ENCODE measurements at places on chromosomes 3 and 15.

DNA sequence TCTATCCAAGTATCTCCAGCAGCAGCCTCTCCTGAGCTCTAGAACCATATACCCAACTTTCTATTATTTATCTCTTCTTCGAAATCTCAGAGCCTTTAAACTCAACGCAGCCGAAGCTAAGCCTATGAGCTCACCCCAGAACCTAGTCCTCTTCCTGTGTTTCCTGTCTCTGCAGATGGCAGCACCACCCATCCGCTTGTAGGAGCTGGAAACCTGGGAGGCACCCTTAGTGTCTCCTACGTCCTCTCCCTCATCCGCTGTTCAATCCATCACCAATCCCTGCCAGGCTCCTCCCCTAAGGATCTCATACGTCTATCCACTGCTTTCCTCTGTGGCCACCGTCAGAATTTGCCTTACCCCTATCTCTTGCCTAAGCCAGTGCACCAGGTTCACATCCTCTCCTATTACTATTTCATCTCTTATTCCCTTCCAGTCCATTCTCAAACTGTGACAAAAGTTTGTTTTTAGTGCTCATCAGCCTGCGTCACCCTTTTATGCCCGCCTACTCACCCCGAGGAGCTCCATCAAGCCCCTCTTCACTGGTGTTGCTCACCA, 9.6 kb downstream of the VGLL4 start:
- no peak for DNase-seq

- DNase-seq, result peak; percentile 31
Measured at GRCh38 chr15:66763186-66764071, 61.4 kb downstream of the SMAD6 start.

DNA sequence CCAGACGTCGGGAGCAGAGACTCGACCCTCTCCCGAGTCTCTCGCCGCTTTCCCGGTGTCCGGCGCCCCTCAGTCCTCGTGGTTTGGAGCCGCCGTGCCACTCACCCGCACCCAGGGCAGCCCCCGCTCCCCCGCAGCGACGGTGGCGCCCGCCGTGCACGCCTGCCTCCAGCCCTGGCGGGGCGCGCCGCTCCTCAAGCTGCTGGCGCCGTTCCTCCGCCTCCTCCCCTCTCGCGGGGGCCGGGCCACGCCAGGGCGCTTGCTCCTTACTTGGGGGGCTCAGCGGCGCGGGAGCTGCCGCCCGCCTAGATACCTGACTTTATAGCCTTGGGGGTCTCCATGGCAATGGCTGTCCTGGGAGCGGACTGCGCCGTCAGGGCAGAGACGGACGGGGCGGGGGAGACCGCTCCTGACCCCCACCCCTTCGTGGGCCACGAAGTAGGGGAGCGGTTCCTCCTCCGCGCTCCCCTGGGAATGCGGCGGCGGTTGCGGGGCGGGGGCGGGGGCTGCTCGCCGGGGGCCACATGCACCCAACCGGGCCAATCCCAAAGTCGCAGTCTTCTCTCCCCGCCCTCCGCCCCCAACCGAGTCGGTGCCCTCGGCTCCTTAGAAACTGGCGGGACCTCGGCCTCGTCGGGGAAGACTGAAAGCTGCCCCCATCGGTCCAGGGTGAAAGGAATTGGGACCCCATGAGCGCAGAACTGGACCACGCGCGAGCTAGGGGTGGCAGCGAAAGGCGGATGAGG, at the start of gene ANKRD63:
TSS of gene ANKRD63 (minus strand) at position 196 of the 746 bp plus-strand sequence. CDS start 478 bp downstream, outside the sequence.
- no peak for DNase-seq

- no peak for DNase-seq
Measured at GRCh38 chr3:192169332-192169915, 557.9 kb downstream of the FGF12 start.

DNA sequence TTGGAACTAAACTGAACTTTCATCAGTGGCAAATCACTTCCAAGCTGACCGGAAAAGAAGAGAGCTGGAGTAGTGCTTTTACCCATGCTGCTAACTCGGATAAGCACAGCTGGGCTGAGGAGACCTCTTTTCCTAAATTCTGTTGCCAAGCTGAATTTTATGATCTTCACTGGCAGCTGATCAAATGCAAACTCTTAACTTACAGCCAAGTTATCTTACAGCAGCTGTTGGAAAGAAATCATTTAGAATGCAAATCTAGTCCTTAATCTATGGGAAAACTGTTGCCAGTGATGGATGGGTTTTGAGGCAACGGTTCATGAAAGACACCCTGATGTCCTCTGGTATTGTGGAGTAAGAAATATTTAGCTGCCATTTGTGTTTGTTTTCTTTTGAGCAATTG, 216.5 kb downstream of the ZNF385D start:
- no peak for DNase-seq

- peak; percentile 20 for DNase-seq
Measured at GRCh38 chr3:159763602-159764489, 224.8 kb upstream of the IL12A start.

DNA sequence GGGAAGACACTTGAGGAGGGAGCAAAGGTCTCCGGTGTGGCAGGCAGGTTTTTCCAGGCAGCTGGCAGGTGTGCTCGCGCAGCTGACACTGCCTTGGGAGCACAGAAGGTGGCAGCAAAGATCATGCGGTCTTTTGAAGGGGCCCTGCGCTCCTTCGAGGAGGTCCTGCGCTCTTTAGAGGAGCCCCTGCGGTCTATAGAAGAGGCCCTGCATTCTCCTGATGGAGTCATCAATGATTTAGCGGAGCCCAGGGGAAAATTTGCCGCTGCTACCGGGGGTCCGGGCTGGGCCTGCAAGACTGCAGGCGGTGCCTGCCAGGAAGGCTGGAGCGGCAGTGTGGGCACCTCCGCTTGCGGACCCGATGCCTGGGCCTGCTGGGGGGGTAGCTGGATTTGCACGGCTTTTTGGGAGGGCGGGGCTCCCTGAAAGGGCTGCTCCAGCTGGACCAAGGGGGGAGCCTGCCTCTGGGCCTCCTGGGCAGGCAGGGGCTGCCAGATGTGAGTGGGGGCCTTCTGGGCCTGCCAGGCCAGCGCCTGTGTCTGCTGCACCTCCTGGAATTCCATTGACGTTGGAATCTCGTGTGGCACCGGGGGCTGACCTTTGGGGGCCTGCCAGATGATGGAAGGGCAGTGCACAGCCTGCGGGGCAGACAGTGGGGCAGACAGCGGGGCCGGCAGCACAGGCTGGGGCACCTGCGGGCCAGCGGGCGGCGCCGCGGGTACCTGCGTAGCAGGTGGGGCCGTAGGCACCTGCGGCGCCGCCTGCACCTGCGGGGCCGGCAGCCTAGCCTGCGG, 2.1 kb downstream of the MAGEL2 start:
- no peak for DNase-seq

DNA sequence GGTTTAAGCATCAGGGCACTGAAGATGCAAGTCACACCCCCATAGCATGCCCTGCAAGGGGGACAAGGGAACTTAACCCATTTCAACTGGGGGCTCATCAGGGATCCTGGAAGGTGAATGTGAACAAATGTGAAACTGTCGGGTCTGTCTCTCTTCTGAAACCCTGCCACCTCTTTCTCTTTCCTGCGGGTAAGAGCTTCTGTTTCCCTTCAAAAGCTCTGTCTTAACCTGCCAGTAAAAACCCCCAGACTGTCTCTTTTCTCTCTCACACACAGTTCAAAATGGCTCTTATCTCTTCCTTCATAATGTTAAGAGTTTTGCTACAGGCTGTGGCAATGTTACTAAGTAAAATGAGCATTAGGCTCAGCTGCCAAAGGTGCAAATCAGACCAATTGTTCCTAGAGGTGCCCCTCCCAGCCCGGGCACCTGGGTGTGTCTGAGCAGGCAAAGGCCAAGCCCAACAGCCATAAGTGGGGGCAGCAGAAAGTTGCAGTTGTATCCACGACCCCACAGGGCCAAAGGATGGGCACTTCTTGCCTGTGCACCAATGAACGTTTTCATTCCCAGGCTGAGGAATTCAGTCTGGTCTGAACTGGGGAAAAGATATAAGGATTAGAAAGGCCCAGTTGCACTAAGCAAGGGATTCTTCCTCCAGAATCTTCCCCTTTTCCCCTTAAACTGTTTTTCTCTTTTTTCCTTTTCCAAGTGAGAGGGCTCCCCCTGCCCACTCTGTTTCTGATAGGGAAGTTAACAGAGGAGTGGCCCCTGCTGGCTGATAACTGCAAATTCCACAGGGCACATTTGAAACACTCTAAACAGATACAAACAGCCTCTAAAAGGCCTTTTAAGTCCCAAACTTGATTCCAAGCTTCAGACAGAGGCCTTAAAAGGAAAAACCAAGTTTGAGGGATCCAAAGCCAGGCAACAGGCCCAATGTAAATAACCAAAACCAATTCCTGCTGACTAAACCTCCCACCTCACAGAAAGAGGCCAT, 113.8 kb upstream of the EPHA6 start:
- no peak for DNase-seq

- no peak for DNase-seq
Measured at GRCh38 chr3:45889337-45889736, 3.0 kb downstream of the CCR9 start.

DNA sequence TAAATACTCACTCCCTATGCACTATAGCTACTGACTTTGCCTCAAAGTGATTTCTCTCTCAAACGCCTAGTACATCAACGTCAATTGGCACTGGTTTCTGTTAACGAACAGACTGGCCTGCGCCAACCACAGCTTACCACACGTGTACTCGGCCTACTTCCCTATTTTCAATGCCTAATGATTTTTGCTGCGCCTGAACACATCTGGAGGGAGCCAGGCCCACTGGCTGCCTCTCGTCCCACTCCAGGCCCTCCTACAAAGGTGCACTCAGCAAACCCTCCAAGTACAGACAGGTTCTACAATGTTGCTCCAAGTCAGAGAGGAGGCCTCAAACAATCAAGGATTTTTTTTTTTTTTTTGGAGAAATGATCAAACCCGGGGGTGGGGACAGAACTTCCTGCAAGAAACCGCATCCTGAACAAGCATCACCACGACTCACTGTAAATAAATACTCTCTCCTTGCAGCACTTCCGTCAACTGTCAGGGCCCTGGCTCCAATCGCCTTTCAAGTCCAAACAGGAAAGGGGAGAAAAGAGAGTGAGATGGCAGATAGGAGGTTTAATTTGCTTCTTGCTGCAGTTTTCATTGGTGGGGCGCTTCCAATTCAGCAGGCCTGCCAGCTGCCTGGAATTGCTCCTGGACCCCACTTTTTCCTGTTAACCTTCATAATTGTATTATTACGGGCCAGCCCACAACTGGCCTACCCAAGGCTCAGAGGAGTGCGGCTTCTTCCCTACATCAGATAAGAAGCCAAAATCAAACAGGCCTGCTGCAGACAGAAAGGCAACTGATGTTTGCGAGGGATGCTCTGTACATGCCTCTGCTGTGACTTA, 139.3 kb downstream of the FOXP1 start:
- no peak for DNase-seq

GRCh38 chr15:33844186-33844585, 124.1 kb upstream of the CHRM5 start:
- no peak for DNase-seq

- DNase-seq, result peak; percentile 39
Measured at GRCh38 chr3:194070634-194071409, 65.1 kb upstream of the HES1 start.

GRCh38 chr15:94443186-94443585, 211.8 kb downstream of the MCTP2 start:
- no peak for DNase-seq

- DNase-seq, result no peak
Measured at GRCh38 chr15:100680726-100681125, 78.3 kb downstream of the ASB7 start.

- no peak for DNase-seq
Measured at GRCh38 chr15:40845036-40845435, 1.2 kb downstream of the SPINT1 start.

DNA sequence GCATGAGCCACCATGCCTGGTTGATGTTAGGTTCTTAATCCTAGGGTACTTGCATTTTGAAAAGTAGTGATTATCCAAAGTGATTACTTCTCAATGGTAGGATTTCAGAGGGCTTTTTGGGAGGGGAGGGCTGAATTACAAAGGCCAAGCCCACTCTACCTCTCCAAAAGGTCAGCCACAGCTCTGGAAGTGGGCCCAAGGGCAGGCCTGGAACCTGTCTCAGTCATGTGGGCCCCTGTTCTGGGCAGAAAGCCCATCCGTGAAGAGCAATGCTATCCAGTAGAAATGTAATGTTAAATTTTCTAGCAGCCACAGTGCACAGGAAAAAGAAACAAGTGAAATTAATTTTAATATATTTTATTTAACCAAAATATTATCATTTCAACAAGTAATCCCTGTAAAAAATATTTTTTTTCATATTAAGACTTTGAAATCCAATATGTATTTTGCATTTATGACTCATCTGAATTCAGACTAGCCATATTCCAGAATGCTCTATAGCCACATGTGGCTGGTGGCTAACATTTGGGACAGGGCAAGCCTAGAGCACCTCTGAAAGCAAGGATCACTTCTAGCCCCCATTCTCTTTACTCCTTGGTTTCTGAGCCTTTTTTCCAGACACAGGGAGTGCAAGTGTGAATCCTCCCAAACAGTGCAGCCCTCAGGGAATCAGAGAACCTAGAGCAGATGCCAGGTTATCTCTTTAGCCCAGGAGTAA, 16.8 kb downstream of the RFT1 start:
- no peak for DNase-seq

GRCh38 chr3:132569153-132569552, 27.9 kb upstream of the ACKR4 start:
- DNase-seq, result no peak

DNA sequence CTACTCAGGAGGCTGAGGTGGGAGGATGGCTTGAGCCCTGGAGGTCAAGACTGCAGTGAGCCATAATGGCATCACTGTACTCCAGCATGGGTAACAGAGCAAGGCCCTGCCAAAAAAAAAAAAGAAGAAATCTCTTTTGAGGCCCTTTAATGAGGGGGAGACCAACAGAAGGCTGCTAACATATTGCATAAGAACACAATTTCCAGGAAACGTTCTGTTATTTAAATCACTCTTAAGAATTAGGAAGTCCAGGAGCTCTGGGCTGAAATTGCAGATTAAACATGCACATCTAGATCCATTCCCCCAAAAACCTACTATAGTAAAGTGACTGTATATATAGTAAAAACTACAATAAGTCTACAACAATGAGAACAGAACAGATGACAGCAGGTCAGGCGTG, 16.1 kb upstream of the BLM start:
- DNase-seq, result no peak

DNA sequence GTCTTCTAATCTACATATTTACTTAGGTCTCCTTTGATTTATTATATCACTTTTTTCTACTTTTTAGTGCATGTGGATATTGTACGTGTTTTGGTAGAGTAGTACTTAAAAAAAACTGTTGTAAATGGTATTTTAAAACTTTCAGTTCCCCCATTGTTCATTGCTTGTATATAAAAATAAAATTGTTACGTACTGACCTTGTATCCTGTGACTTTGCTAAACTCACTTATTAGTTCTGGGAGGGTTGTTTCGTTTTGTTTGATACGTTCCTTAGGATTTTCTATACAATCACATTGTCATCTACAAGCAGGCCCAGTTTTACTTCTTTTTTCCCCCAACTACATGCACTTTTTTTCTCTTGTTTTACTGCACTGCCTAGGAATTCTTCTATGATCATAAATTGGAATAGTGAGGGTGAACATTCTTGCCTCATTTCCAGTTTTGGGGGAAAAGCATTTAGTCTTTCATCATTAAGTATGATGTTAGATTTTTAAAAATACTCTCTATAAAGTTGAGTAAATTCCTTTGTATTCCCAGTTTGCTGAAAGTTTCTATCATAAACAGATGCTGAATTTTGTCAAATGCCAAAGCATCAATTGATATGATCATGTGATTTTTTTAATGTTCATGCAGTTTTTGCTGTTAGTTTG, 33.5 kb upstream of the ACKR4 start:
- no peak for DNase-seq

GRCh38 chr15:67385971-67386370, 131.4 kb downstream of the IQCH start:
- DNase-seq, result no peak

- peak; percentile 14 for DNase-seq
Measured at GRCh38 chr3:23810343-23811184, 4.8 kb downstream of the UBE2E1 start.

GRCh38 chr15:68298882-68299381, 21.4 kb downstream of the FEM1B start:
- no peak for DNase-seq
